NCI-H2081 treated with DMSO at 0.1 percent for 48 hours (cell line): ENCODE measurements at places on chromosomes 11 and 22.

GRCh38 chr11:70597006-70597555, 198.8 kb downstream of the CTTN start:
- DNase-seq: no peak

GRCh38 chr22:31436132-31436531, 36.7 kb downstream of the DRG1 start:
- DNase-seq: no peak

DNA sequence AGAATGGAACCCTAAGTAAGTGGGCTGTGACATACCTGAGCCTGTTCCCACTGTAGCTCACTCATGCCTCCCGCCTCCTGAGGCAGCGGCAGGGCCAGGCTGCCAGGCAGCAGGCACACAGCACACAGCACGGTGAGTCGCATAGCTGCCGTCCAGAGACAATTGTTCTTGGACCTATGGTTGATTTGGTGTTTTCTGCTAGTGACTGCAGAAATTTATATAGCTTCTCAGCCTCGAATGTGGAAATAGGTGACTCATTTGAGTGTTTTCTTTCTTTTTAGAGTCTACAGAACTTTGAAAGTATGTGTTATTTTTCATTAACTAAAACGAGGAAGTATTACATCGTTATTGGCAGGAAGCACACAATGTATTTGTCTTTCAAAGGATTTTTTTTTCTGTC, at the start of gene MMP7:
TSS of gene MMP7 (minus strand) at position 190 of the 400 bp plus-strand sequence. CDS start at position 143, 47 bp downstream.
- DNase-seq: no peak

- DNase-seq: no peak
Observed at GRCh38 chr11:45489281-45489905, 176.0 kb downstream of the CHST1 start.

- DNase-seq: no peak
Observed at GRCh38 chr11:86380295-86381059, 5.8 kb downstream of the CCDC81 start.

GRCh38 chr22:49417833-49418232, 409.8 kb downstream of the BRD1 start:
- no peak for DNase-seq

DNA sequence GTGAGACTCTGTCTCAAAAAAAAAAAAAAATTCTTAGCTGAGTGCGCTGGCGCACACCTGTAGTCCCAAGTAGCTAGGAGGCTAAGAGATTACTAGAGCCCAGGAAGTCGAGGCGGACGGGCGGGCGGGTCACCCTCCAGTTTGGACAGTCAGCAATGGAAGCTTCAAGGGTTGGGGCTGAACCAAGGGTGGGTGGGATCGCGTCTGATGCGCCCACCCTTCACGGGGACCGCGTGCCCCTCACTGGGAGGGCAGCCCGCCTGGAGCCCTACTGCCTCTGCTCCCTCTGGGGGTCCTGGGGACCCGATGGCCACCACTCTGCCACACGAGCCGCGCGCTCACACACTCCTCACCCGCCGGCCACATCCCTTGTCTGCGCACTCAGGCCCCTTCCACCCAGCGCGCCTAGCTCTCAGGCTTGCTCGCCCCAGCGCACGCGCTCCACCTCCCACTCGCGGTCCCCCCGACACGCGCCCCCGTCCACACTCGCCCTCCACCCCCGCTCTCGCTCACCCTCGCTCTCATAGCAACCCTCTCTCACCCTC, 494 bp downstream of the CHID1 start:
- DNase-seq: no peak

DNA sequence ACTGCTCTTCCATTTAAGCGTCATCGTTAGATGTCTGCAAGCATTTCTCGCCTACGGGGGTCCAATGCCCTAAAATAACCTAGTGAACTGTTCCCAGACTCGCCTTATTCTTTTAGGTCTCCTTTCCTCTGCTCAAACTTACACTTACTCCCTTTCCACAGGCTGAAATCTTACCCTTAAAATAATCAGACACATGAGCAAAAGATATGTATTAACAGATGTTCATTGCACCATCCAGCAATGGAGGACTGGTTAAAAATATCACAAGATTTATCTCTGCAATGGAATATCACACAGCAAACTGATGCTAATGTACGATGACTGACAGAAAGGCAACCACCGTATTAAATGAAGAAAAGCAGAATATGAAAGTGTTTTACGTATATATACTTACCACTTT, 1.6 kb upstream of the CSTF3 start:
- no peak for DNase-seq

GRCh38 chr11:100930185-100930778, 199.3 kb downstream of the PGR start:
- DNase-seq: peak; percentile 27

DNA sequence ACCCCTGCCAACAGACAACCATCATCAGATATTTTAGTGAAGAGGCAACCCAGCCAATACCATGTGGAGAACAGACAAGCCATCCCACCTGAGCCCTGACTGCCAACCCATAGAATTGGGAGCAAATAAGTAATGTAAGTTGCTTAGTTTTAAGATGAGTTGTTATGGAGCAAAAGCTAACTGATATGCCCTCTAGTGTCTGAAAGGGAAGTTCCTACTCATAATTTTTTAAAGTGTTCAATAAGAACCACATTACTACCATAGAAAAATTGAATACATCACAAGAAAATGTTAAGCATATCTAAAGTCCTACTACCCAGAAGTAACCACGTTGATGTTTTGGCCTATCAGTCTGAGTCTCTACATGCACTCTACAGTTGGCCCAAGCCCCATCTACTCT, 50.8 kb upstream of the SLC36A4 start:
- DNase-seq: no peak

GRCh38 chr11:61123775-61124571, 21.7 kb downstream of the CD5 start:
- DNase-seq: no peak
